ENCODE measurements at places on chromosomes 3 and 15.

GRCh38 chr3:160987982-160988964, 116.9 kb downstream of the B3GALNT1 start:
- DNase-seq: no peak

- no peak for DNase-seq
Observed at GRCh38 chr3:69085168-69085832, 563 bp downstream of the ARL6IP5 start.

DNA sequence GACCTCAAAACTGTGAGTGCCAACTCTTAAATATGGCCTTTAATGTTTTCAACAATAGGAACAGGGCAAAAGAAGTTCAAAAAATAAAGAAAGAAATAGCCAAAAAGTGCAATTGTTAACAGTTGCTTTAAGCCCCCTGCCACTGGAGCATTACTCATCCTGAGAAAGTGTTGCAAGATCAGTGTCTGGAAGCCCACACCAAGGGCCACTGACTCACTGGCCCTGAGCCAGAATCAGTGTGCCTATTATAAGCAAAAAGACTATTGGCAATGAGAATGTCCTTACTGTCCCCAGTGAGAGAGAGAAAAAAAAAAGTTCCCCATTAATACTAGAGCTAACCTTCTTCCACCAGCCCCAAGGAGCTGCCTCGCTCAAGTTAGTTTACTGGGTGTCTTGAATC, 480.1 kb upstream of the ZNF385D start:
- no peak for DNase-seq

- no peak for DNase-seq
Observed at GRCh38 chr3:167350245-167350862, 29.7 kb downstream of the ZBBX start.

- DNase-seq: no peak
Observed at GRCh38 chr3:61964566-61964965, 403.2 kb downstream of the PTPRG start.
